Activated naive CD4-positive, alpha-beta T cell treated with anti-CD3 and anti-CD28 coated beads, Interleukin-2, amount 10 ng/mL, durations not matched to agents 5 hours and 36 hours (primary cell): ENCODE measurements at places on chromosomes 7 and 10. TPM values are rescaled to one million over a fixed set of nuclear protein-coding genes. Genes with fewer than 3 reads are reported as not detected.

The MACC1 gene
- total RNA-seq: not detected

The MYPN gene
- total RNA-seq: not detected

The CC2D2B gene
- total RNA-seq: not detected

The AKR1B15 gene
- total RNA-seq: not detected

The GBX1 gene
- not detected for total RNA-seq

The TAS2R3 gene
- total RNA-seq: 1.3 TPM

The C10orf95 gene
- 0.41 TPM for total RNA-seq

The RAMP3 gene
- not detected for total RNA-seq

The FFAR4 gene
- not detected for total RNA-seq

The PNLIPRP1 gene
- not detected for total RNA-seq

The SSC4D gene
- 0.23 TPM for total RNA-seq

The ORAI2 gene
- total RNA-seq: 66.4 TPM

The SPDYE8 gene
- total RNA-seq: not detected

The COL26A1 gene
- total RNA-seq: not detected

The SFTPD gene
- not detected for total RNA-seq

The MYOZ1 gene
- total RNA-seq: not detected

The WASHC2A gene
- 51.3 TPM for total RNA-seq

The SPDYE11 gene
- total RNA-seq: not detected

The KCNIP2 gene
- total RNA-seq: 4.2 TPM

The SLC16A12 gene
- total RNA-seq: not detected
